ENCODE measurements at places on chromosomes 7 and 10. TPM values are rescaled to one million over a fixed set of nuclear protein-coding genes. Genes with fewer than 3 reads are reported as not detected.

DNA sequence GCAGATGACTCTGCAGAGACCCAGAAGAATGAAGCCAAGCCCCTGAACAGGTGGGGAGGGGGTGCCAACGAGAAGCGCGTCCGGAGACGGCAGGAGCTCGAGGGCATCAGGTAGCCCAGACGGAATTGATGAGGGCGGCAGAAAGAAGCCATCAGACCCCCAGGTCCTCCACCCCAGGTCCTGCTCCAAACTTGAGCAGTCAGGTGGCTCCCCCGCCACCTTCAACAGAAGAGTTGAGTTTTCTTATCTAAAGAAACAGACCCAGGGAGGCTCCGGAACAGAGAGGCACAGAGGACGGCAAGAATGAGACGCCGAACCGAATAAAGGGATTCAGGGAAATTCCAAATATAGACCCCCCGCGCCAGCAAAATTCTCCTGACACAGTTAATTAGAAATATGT is 22.2 kb downstream of the RGS10 start:
- H3K27ac ChIP-seq = peak overlapping the region; percentile 54
- peaks cover 47% of the 10 kb centered on the region for H3K36me3 ChIP-seq
- DNase-seq = no peak
- no peaks in the 10 kb centered on the region for H3K27me3 ChIP-seq

DNA sequence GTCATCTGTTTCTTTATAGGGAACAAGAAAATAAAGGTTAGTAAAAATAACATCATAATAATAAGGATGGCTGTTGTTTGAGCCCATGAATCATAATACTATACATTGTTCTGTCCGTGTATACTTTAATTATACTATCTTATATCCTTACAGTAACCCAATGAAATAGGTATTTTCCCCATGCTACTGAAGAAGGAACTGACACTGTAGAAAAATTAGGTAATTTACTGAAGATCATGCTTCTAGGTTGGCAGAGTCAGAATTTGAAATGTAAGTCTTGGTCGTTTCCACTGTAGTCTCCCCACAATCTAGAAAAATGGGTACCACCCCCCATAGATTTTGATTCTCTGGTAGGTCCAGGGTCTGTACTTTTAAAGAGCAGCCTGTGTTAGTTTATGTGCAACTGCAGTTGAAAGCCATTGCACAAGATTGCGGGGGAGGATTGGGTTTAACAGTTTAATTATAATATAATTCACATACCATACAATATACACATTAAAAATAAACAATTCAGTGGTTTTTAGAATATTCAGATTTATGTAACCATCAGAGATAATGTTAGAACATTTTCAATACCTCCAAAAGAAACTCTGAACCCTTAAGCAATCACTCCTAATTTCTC is 47.7 kb downstream of the SHOC2 start:
- H3K4me3 ChIP-seq = no peak overlapping the region
- no peaks in the 10 kb centered on the region for H3K27me3 ChIP-seq
- H3K27ac ChIP-seq = no peak overlapping the region
- DNase-seq = no peak
- H3K36me3 ChIP-seq = peaks cover 3% of the 10 kb centered on the region

The HTR5A gene
- not detected for total RNA-seq

GRCh38 chr10:133361773-133362441 is 4.1 kb upstream of the FUOM start:
- H3K4me1 ChIP-seq = peaks cover 9% of the 10 kb centered on the region
- DNase-seq = no peak
- H3K27ac ChIP-seq = no peak overlapping the region
- H3K27me3 ChIP-seq = no peaks in the 10 kb centered on the region
- H3K4me3 ChIP-seq = no peak overlapping the region

GRCh38 chr7:3106361-3106826 is 62.7 kb upstream of the CARD11 start:
- no peak for DNase-seq
- no peaks in the 10 kb centered on the region for H3K27me3 ChIP-seq
- H3K4me3 ChIP-seq = no peak overlapping the region
- peaks cover 9% of the 10 kb centered on the region for H3K4me1 ChIP-seq
- H3K36me3 ChIP-seq = no peaks in the 10 kb centered on the region

- no peak overlapping the region for H3K4me3 ChIP-seq
- H3K27me3 ChIP-seq = peaks cover 26% of the 10 kb centered on the region
- H3K4me1 ChIP-seq = no peaks in the 10 kb centered on the region
- DNase-seq = no peak
- no peaks in the 10 kb centered on the region for H3K36me3 ChIP-seq
These were observed 52.6 kb downstream of the JAKMIP3 start for GRCh38 chr10:132118366-132118765.

DNA sequence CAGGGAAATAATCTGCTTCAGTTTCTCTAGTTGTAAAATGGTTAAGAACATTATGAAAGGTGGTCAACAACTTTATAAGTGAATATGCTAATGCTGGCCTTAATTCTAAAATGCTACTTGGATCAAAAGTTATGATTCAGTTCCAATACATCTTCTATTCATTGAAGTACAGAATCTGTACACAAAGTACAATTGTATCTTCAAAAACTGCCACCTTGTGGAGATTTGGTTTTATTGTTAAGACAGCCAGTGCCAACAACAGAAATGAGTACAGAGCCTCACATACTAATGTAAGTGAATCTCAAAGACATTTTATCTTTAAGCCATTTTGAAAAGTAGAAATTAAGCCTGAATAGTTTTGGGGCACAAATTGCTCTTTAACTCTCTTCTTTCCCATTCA is 194.0 kb downstream of the CFTR start:
- no peak for DNase-seq
- no peaks in the 10 kb centered on the region for H3K27me3 ChIP-seq
- H3K4me3 ChIP-seq = no peak overlapping the region
- no peak overlapping the region for H3K27ac ChIP-seq
- H3K36me3 ChIP-seq = no peaks in the 10 kb centered on the region

The EPO gene
- not detected for total RNA-seq

The EPHA1 gene
- 44.5 TPM for total RNA-seq

DNA sequence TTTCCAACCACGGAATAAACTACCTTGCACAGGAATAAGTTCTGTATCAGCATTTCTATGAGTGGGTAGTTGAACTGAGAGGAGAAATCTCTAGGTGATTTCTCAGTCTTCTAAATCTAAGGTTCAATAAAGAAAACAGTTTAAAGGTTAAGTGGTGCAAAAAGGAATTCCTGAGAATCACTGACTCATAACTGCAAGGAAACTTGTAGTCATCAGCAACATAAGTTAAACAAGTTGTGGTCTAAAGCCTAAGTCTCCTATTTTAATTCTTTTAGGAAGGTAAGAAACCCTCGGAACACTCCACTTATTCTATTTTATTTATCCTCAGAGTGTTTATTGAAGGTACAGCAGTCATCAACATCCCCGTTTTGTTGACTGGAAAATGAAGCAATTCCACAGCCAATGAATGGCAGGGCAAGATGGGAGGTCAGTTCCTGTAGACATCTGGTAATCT is 92.4 kb upstream of the PIK3CG start:
- no peaks in the 10 kb centered on the region for H3K36me3 ChIP-seq
- H3K27me3 ChIP-seq = no peaks in the 10 kb centered on the region
- DNase-seq = no peak
- H3K4me1 ChIP-seq = no peaks in the 10 kb centered on the region
- no peak overlapping the region for H3K4me3 ChIP-seq
- no peak overlapping the region for H3K27ac ChIP-seq

The LAMB4 gene
- not detected for total RNA-seq

DNA sequence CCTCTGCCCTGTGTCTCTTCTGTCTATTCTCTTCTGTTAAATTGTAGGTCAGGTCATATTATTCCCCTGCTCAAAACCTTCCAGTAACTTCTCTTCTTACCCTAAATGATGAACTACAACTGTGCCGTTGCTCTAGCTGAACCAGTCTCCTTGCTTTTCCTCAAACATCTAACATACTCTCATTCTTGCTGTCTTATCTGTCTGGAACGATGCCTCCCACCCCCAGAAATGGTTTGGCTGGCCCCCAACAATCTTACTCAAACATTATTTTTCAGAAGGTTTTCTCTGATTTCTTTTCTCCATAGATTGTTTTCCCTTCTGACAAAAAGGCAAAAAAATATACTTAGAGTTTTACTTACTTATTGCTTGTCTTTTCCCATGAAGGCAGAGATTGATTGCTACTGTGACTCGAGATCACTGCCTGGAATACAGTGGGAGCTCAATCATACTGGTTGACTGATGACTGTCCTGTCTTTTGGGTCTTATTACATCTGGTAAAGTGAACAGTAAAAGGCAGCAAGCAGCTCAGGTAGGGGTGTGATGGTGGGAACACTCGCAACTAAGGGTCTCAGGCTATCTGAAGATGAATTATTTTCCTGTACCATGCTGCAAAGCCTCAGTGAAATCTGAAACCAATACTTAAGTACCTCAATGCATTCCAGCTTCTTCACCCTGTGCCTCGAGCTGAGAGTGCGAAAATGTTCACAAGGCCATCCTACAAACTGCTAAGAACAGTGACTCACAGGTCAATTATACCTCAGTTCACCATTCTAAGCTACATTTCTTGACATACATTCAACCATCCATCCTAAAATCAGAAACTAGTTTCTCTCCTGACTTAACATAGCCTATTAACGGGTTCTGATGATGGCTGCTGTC is 67.6 kb downstream of the DNMBP start:
- no peak for DNase-seq
- H3K4me1 ChIP-seq = no peaks in the 10 kb centered on the region
- no peaks in the 10 kb centered on the region for H3K36me3 ChIP-seq
- H3K27ac ChIP-seq = no peak overlapping the region
- no peaks in the 10 kb centered on the region for H3K27me3 ChIP-seq
- no peak overlapping the region for H3K4me3 ChIP-seq

DNA sequence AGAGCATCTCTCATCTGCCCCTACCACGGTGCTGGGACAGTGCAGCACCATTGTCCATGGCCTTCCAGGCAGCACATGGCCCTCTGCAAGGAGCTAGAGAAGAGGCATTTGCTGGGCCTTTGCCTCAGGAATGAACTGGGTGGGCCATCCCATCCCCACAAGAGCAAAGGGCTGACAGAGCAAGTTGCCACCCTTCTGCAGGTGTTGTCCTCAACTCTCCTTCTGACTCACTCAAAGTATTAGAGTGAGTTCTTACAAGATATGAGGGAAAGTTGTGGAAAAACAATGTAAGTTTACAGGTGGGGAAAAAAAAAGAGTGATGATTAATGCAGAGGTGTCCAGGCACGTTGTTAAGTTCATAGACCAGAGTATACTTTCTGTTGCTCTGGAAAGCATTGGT is 261.2 kb downstream of the SKIDA1 start:
- H3K4me1 ChIP-seq = no peaks in the 10 kb centered on the region
- H3K36me3 ChIP-seq = no peaks in the 10 kb centered on the region
- no peak for DNase-seq
- no peak overlapping the region for H3K27ac ChIP-seq

DNA sequence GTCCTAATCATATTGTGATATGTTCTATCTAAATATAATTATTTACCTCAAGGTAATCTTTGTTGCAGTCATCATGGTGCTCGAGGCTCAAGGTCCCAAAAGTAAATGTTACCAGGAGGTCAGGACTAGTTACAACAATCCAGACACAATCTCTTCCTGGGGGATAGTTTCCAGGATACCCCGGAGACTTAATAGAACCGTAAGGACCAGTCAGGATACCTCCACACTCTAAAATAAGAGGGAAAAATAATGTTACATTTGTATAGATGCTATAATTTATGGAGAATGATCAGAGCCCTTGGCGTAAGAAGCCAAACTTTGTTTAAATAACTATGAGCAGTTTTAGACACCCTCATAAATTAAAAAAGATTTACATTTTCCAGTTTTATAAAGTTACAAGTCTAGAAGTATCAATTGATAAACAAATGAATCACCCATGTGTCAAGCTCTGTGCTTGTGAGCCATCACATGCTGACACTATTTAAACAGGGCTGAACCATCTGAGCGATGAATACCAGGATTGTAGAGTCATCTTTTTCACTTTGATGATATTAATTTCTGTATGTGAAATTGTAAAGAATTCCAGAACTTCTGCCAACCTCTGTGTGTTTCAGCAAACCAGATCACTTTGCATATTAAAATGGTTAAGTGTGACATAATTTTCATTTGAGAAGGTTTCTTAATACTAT is 41.3 kb downstream of the CUBN start:
- no peaks in the 10 kb centered on the region for H3K27me3 ChIP-seq
- no peaks in the 10 kb centered on the region for H3K4me1 ChIP-seq
- H3K4me3 ChIP-seq = no peak overlapping the region
- H3K27ac ChIP-seq = no peak overlapping the region
- DNase-seq = no peak
- H3K36me3 ChIP-seq = peaks cover 2% of the 10 kb centered on the region

- H3K4me3 ChIP-seq = no peak overlapping the region
- no peak for DNase-seq
- H3K27me3 ChIP-seq = no peaks in the 10 kb centered on the region
These were observed 807.5 kb upstream of the SORCS1 start for GRCh38 chr10:107971973-107972372.

- H3K27ac ChIP-seq = no peak overlapping the region
- no peaks in the 10 kb centered on the region for H3K27me3 ChIP-seq
- H3K4me3 ChIP-seq = no peak overlapping the region
- no peaks in the 10 kb centered on the region for H3K36me3 ChIP-seq
- DNase-seq = no peak
- no peaks in the 10 kb centered on the region for H3K4me1 ChIP-seq
These were observed 356.6 kb downstream of the PPP1R3A start for GRCh38 chr7:113562242-113562641.

The AUTS2 gene
- 37.6 TPM for total RNA-seq

GRCh38 chr10:47361293-47361692 is 13.1 kb downstream of the RBP3 start:
- no peak for DNase-seq
- H3K27me3 ChIP-seq = peaks cover 13% of the 10 kb centered on the region

DNA sequence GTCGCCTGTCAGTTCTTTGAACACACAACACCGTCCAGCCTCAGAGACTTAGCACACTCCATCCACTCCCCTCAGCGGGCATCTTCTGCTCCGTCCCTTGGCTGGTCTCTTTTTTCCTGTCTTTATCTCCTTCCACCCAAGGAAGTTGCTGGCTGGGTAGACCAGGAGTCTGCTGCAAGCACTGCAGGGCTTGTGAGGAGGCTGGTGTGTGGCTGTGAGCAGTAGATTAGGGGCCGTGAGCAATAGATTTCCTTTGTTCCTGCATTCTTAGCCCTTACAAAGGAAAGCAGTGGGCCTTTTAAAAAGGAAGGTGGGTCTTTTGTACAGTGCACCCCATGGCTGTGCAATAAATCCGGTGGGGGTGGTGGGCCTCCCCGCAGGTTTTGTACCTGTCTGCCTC is 100.3 kb upstream of the BTBD16 start:
- no peak for DNase-seq
- no peaks in the 10 kb centered on the region for H3K27me3 ChIP-seq
- no peak overlapping the region for H3K4me3 ChIP-seq
- H3K36me3 ChIP-seq = no peaks in the 10 kb centered on the region
- no peaks in the 10 kb centered on the region for H3K4me1 ChIP-seq
- H3K27ac ChIP-seq = no peak overlapping the region

GRCh38 chr10:125811251-125811650 is 11.8 kb downstream of the UROS start:
- no peaks in the 10 kb centered on the region for H3K27me3 ChIP-seq
- no peak for DNase-seq
- no peak overlapping the region for H3K27ac ChIP-seq
- no peak overlapping the region for H3K4me3 ChIP-seq
- H3K36me3 ChIP-seq = peaks cover 17% of the 10 kb centered on the region
- H3K4me1 ChIP-seq = no peaks in the 10 kb centered on the region

The PLAC9 gene
- not detected for total RNA-seq

Measured in T-cell (primary cell).